ENCODE measurements at places on chromosomes 1 and 21. TPM values are rescaled to one million over a fixed set of nuclear protein-coding genes. Genes with fewer than 3 reads are reported as not detected.
A peak's percentile ranks its signal among the peaks of the same experiment; 100 is the strongest.

The TMEM61 gene
- total RNA-seq, result 5.6 TPM

The PLA2G2D gene
- total RNA-seq, result 0.33 TPM

The CLDN14 gene
- not detected for total RNA-seq

The DENND4B gene
- 45.7 TPM for total RNA-seq

The PCP4 gene
- not detected for total RNA-seq

GRCh38 chr1:180208264-180208663 is 21.8 kb upstream of the LHX4 start:
- peak; percentile 29 for DNase-seq
- H3K4me3 ChIP-seq, result no peak overlapping the region
- no peaks in the 10 kb centered on the region for H3K27me3 ChIP-seq

DNA sequence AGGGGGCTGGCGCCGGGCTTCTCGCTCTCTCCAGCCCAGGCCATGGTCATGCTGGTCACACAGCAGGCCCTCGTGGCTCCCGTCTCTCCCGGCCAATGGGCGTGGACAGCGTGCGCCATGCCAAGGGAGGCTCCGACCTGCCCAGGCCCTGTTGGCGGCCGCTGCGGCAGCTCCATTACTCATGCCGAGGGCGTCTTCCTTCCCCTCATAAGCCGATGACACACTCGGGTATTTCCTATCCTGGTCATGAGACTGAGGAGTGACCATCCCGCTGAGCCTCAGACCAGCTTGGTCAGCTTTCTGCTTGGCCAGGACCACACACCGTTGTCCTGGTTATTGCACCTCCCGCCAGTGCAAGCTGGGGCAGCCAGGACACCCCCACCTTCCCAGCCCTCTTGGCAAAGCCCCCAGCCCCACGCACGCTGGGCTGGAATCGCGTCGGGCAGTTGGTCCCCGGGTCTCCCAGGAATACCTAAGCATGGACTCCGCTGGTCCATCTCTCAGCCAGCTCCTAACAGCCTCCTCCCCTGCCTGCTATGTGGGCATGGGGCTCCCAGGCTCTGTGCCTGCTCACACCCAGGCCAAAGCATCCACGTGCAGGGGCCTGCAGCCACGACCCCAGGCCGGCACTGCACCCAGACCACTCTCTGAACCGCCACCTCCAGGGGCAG is 49.8 kb downstream of the ARHGEF16 start:
- H3K4me1 ChIP-seq, result no peaks in the 10 kb centered on the region
- H3K4me3 ChIP-seq, result no peak overlapping the region
- no peaks in the 10 kb centered on the region for H3K27me3 ChIP-seq

DNA sequence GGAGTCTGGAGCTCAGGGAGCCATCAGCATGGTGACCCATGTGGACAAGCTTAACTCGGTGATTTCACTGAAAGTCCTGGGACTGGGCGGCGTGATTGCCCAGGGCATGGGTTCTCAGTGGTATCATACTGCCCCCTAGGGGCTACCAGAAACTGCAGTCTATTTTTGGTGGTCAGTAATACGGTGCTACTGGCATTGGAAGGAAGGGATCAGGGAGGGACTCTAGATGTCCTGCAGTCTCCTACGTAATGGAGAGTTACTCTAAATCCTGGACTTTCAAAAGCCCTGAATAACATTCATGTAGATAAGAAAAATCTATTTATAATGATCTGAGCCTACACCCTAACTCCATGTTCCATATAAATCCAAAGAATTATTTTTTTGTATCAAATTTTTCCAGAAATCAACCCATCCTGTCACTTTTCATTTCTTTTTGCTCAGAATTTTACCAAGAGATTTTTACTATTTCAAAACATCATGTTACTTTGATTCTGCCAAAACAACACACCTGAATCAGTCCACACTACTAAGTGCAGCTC is 37.3 kb downstream of the PABPC4 start:
- no peak overlapping the region for H3K4me3 ChIP-seq
- H3K27ac ChIP-seq, result no peak overlapping the region
- no peaks in the 10 kb centered on the region for H3K4me1 ChIP-seq
- H3K27me3 ChIP-seq, result no peaks in the 10 kb centered on the region
- no peak for DNase-seq

- H3K4me1 ChIP-seq, result no peaks in the 10 kb centered on the region
- H3K36me3 ChIP-seq, result no peaks in the 10 kb centered on the region
- no peak for DNase-seq
- H3K27ac ChIP-seq, result no peak overlapping the region
Observed at GRCh38 chr1:85091671-85092280, 43.5 kb upstream of the MCOLN3 start.

- H3K4me3 ChIP-seq, result no peak overlapping the region
- no peak overlapping the region for H3K27ac ChIP-seq
- H3K27me3 ChIP-seq, result no peaks in the 10 kb centered on the region
- no peaks in the 10 kb centered on the region for H3K36me3 ChIP-seq
Observed at GRCh38 chr1:87826681-87827251, 498.1 kb downstream of the LMO4 start.

- H3K27ac ChIP-seq, result no peak within 1 kb of the TSS
- H3K27me3 ChIP-seq, result no peaks in the 10 kb centered on the region
- H3K4me1 ChIP-seq, result no peaks in the 10 kb centered on the region
- no peak for DNase-seq
- no peaks in the 10 kb centered on the region for H3K36me3 ChIP-seq
- H3K4me3 ChIP-seq, result peak within 1 kb of the TSS; percentile 46
Observed at GRCh38 chr1:57423656-57424211, at the start of gene DAB1. TSS of gene DAB1 (minus strand) at chr1:57424060. CDS start at chr1:57291030, 133,030 bp downstream.

DNA sequence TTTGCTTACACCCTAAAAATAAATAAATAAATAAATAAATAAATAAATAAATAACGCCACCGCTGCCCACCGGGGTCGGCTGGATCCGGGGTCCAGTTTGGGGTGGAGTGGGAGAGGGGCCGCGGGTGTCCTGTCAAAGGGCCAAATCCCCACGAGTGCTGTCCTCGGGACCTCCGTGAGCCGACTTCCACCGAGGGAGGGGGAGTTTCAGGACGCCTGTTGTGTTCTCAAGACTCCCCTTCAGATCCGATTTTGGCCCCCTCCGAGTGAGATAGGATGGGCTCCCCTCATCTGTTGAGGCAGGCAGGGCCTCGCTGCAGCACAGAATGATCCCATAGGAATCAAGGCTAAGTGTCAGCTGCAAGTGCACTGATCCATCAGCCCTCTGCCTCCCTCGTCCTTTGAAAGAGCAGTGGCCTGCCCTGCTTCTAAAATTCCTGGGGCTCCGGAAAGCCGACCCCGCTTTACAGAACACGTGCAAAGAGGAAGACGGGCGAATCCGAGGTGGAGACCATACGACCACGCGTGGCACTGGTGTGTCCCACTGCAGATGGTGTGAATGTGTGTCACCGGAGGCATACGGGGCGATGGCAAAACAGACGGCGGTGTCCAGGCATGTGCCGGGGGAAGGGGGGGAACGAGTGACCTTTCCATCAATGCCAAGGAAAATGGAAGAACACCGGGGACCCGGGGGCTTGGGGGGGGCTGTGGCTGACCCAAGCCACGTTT is 3880.5 kb downstream of the SRGAP2C start:
- H3K4me1 ChIP-seq, result no peaks in the 10 kb centered on the region
- no peak overlapping the region for H3K27ac ChIP-seq
- H3K4me3 ChIP-seq, result no peak overlapping the region

DNA sequence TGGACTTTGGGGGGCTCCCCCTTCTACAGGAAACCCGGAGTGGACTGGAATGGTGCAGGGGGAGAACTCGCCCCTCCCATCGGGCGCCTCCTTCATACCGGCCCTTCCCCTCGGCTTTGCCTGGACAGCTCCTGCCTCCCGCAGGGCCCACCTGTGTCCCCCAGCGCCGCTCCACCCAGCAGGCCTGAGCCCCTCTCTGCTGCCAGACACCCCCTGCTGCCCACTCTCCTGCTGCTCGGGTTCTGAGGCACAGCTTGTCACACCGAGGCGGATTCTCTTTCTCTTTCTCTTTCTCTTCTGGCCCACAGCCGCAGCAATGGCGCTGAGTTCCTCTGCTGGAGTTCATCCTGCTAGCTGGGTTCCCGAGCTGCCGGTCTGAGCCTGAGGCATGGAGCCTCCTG is at the start of gene TNFRSF14:
Gene TNFRSF14 (plus strand): TSS at position 95 of the 401 bp plus-strand sequence. CDS start 294 bp downstream, at position 389.
- H3K27me3 ChIP-seq, result no peaks in the 10 kb centered on the region
- DNase-seq, result peak; percentile 75
- peak within 1 kb of the TSS; percentile 40 for H3K4me3 ChIP-seq

- no peaks in the 10 kb centered on the region for H3K36me3 ChIP-seq
- no peaks in the 10 kb centered on the region for H3K27me3 ChIP-seq
- DNase-seq, result no peak
- H3K27ac ChIP-seq, result no peak overlapping the region
- H3K4me3 ChIP-seq, result no peak overlapping the region
Observed at GRCh38 chr1:227166559-227166958, 151.7 kb downstream of the CDC42BPA start.

GRCh38 chr1:53025034-53025768 is 36.8 kb upstream of the PODN start:
- no peak overlapping the region for H3K4me3 ChIP-seq
- H3K27me3 ChIP-seq, result no peaks in the 10 kb centered on the region
- no peaks in the 10 kb centered on the region for H3K4me1 ChIP-seq
- H3K27ac ChIP-seq, result no peak overlapping the region
- peak; percentile 62 for DNase-seq

- no peak for DNase-seq
- no peaks in the 10 kb centered on the region for H3K27me3 ChIP-seq
- H3K36me3 ChIP-seq, result no peaks in the 10 kb centered on the region
- H3K4me3 ChIP-seq, result no peak overlapping the region
- H3K4me1 ChIP-seq, result no peaks in the 10 kb centered on the region
Observed at GRCh38 chr1:203031467-203031866, 5.2 kb downstream of the PPFIA4 start.

GRCh38 chr1:180252638-180253536 is 22.8 kb downstream of the LHX4 start:
- no peak overlapping the region for H3K4me3 ChIP-seq
- no peak overlapping the region for H3K27ac ChIP-seq
- H3K36me3 ChIP-seq, result no peaks in the 10 kb centered on the region

DNA sequence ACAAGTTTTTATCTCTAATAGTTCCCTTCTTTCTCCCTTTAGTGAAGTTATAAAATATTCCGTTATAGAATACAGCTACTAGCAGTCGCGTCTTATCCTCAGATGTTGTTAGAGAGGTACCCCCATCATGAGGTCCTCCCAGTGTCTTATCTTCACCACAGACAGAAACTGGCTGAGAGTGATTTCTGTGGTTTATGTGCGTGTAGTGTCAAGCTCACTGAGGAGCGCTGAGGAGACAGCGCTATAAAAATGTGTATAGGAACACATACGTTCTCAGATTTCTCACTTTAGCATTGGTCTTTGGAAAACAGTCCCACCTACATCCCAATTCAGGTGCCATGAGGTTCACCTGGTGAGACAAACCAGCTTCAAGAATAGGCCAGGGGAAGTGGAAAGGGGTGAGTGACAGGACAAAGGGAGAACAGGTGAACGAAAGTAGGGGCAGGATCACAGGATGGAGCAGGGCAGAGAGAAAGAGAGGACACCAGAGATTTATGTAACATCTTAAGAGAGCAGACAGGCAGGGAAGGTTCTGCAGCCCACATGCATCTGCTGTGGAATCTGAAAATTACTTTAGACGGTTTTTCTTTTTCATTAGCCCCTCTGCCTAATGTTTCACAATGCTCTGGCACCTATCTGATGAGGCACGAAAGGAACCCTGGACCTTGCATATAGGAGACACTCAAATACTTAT is 2.7 kb upstream of the PLEKHO1 start:
- H3K36me3 ChIP-seq, result no peaks in the 10 kb centered on the region
- no peak overlapping the region for H3K4me3 ChIP-seq
- H3K27me3 ChIP-seq, result no peaks in the 10 kb centered on the region
- no peak overlapping the region for H3K27ac ChIP-seq
- peaks cover 2% of the 10 kb centered on the region for H3K4me1 ChIP-seq
- no peak for DNase-seq

GRCh38 chr1:230084408-230085177 is 17.6 kb downstream of the GALNT2 start:
- no peak overlapping the region for H3K4me3 ChIP-seq
- peaks cover 14% of the 10 kb centered on the region for H3K4me1 ChIP-seq
- peak; percentile 89 for DNase-seq
- no peaks in the 10 kb centered on the region for H3K36me3 ChIP-seq

DNA sequence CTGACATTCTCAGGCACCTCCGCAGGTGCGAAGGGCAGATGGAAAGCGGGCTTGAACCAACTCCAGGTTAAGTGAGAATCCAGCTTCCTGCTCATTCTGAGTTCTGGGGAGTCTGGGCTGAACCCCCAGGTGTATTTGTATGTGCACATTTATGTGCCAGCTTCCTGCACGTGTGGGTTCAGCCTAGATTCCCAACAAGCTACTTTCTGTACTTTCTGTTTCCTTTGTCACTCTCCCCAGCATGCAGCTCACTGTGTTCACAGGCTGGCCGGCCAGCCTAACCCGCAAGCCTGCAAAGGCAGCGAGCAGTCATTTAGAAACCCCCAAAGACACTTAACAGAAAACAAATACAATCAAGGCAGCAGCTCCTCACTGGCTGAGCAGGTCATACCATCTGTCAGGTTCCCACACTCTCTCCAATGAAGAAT is 1.3 kb upstream of the IL19 start:
- no peak overlapping the region for H3K27ac ChIP-seq
- no peak overlapping the region for H3K4me3 ChIP-seq
- H3K36me3 ChIP-seq, result no peaks in the 10 kb centered on the region

DNA sequence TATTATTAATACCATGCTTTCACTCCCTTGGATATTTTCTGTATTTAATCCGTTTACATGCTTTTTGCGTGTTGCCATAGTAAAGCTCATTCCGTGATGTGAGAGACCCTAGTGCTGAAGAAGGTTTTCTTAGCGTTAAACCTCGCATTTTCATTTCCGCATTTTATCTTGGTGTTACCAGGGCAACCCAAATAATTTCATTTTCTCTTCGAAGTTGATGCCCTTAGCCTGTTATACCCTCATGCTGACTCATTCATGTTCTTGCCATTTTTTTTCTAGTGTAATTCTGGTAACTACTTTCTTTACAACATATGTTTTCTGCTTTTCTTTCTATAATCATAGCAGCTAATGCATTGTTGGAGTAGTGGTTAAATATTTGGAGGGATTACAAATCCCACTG is 37.2 kb downstream of the LRRC8C start:
- DNase-seq, result no peak
- H3K4me1 ChIP-seq, result no peaks in the 10 kb centered on the region
- no peaks in the 10 kb centered on the region for H3K36me3 ChIP-seq
- H3K4me3 ChIP-seq, result no peak overlapping the region
- no peaks in the 10 kb centered on the region for H3K27me3 ChIP-seq

DNA sequence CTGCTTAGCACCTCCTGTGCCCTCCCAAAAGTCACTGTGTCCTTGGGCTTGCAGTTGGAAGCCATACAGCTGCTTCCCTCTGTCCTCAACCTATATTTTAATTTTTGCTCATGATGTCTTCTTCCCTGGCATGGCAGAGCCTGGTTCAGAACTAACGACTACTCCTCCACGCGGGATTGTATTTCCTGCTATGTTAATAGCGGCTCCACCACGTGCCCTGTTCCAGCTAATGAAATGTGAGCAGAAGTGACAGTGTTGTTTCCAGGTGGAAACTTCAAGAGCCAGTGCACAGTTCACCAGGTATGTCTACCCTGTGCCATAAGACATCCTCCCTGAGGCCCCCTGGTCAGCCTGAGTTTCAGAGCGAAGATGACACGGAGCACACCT is 52.1 kb downstream of the DHRS3 start:
- H3K27ac ChIP-seq, result peak overlapping the region; percentile 29
- H3K4me1 ChIP-seq, result no peaks in the 10 kb centered on the region
- no peak overlapping the region for H3K4me3 ChIP-seq
- no peaks in the 10 kb centered on the region for H3K27me3 ChIP-seq
- H3K36me3 ChIP-seq, result peaks cover 2% of the 10 kb centered on the region

Data from aorta (tissue), 5 donors.